ENCODE measurements at places on chromosomes 13 and 19. TPM values are rescaled to one million over a fixed set of nuclear protein-coding genes. Genes with fewer than 3 reads are reported as not detected.
A peak's percentile ranks its signal among the peaks of the same experiment; 100 is the strongest.

Gene SBNO2
- 30.7 TPM for total RNA-seq

Gene TEX101
- not detected for total RNA-seq

Gene SLC10A2
- not detected for total RNA-seq

Gene SLC5A5
- total RNA-seq = not detected

- no peaks in the 10 kb centered on the region for H3K4me1 ChIP-seq
- no peak for DNase-seq
- no peak overlapping the region for H3K27ac ChIP-seq
- no peaks in the 10 kb centered on the region for H3K36me3 ChIP-seq
These were observed 43.4 kb upstream of the N4BP2L1 start for GRCh38 chr13:32471187-32471922.

- H3K27ac ChIP-seq = no peak overlapping the region
- DNase-seq = no peak
- H3K36me3 ChIP-seq = no peaks in the 10 kb centered on the region
- no peak overlapping the region for H3K4me3 ChIP-seq
These were observed 1937.3 kb downstream of the OLFM4 start for GRCh38 chr13:54965881-54966280.

Gene KLK4
- not detected for total RNA-seq

Gene HPN
- total RNA-seq = 135 TPM

Gene KLK5
- not detected for total RNA-seq

DNA sequence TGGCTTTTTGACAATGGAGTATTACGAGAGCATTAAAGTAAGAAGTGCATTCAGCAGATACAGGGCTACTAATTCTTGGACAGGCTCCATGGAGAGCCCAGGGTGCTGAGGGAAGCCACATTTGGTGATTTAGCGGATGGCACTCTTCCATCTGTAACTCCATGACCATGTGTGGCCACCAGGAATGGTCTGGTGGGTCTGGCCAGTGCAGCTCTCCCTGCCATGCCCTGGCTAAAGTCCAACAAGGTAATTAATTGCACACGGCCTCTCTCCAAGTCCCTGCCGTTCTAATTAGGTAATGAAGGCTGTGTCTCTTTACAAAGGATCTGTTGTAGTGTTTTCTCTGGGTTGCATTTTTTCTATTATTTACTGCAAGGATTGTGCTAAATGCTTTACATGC is 4.3 kb upstream of the ZFR2 start:
- peaks cover 13% of the 10 kb centered on the region for H3K27me3 ChIP-seq
- DNase-seq = no peak
- no peak overlapping the region for H3K4me3 ChIP-seq
- H3K27ac ChIP-seq = no peak overlapping the region
- no peaks in the 10 kb centered on the region for H3K36me3 ChIP-seq

GRCh38 chr19:19597809-19598306 is 20.6 kb downstream of the PBX4 start:
- H3K27me3 ChIP-seq = no peaks in the 10 kb centered on the region
- no peak overlapping the region for H3K27ac ChIP-seq
- H3K4me1 ChIP-seq = peaks cover 4% of the 10 kb centered on the region
- H3K36me3 ChIP-seq = no peaks in the 10 kb centered on the region
- DNase-seq = no peak

Gene SLC7A1
- 15.3 TPM for total RNA-seq

DNA sequence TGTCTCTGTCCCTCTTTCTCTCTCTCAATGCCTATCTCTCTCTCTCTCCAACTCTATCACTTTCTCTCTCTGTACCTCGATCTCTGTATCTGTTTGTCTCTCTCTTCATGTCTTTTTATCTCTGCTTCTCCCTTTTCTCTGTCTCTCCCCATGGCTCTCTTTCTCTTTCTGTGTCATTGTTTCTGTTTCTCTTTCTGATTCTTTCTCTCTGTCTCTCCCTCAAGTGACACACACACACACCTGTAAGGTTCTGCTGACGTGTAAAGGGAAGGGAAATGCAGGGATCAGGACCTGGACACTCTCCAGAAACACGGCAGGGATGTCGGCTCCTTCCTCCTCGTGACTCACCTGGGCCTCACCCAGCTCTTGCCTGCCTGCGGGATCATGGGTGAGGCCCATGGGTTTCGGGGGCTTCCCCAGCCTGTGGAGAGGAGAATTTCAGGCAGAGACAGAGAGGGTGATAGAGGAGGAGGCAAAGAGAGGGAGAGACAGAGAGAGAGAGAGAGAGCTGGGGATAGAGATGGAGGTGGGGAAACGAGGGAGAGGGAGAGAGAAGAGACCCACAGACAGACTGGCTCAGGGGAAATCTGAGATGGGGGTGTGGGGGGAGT is 5.4 kb upstream of the PLAUR start:
- H3K4me3 ChIP-seq = no peak overlapping the region
- no peaks in the 10 kb centered on the region for H3K27me3 ChIP-seq
- DNase-seq = peak; percentile 73
- peak overlapping the region; percentile 71 for H3K27ac ChIP-seq
- no peaks in the 10 kb centered on the region for H3K36me3 ChIP-seq
- peaks cover 6% of the 10 kb centered on the region for H3K4me1 ChIP-seq

GRCh38 chr19:28972058-28972852 is 240.7 kb downstream of the UQCRFS1 start:
- peaks cover under 1% of the 10 kb centered on the region for H3K4me1 ChIP-seq
- H3K36me3 ChIP-seq = no peaks in the 10 kb centered on the region
- no peaks in the 10 kb centered on the region for H3K27me3 ChIP-seq
- H3K27ac ChIP-seq = no peak overlapping the region
- no peak for DNase-seq
- no peak overlapping the region for H3K4me3 ChIP-seq

DNA sequence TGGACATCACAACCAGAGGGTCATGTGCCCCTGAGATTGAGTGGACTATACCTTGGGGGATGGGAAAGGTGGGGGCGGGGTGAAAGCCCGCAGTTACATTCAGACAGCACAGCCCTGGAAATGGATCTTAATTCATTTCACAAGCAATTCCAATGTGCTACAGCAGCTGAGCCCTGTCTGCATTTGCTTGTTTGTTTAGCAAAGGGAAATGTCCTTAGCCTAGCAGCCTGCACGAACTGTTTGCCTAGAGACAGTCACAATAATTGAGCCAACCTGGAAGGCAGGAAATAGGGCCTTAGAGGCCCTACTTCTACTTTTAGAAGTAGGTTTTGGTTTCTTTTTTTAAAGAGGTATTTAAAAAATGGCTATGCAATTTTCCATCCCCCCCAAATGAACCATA is 177.3 kb upstream of the KL start:
- no peaks in the 10 kb centered on the region for H3K4me1 ChIP-seq
- H3K27me3 ChIP-seq = no peaks in the 10 kb centered on the region
- H3K4me3 ChIP-seq = no peak overlapping the region
- H3K36me3 ChIP-seq = no peaks in the 10 kb centered on the region
- H3K27ac ChIP-seq = no peak overlapping the region

DNA sequence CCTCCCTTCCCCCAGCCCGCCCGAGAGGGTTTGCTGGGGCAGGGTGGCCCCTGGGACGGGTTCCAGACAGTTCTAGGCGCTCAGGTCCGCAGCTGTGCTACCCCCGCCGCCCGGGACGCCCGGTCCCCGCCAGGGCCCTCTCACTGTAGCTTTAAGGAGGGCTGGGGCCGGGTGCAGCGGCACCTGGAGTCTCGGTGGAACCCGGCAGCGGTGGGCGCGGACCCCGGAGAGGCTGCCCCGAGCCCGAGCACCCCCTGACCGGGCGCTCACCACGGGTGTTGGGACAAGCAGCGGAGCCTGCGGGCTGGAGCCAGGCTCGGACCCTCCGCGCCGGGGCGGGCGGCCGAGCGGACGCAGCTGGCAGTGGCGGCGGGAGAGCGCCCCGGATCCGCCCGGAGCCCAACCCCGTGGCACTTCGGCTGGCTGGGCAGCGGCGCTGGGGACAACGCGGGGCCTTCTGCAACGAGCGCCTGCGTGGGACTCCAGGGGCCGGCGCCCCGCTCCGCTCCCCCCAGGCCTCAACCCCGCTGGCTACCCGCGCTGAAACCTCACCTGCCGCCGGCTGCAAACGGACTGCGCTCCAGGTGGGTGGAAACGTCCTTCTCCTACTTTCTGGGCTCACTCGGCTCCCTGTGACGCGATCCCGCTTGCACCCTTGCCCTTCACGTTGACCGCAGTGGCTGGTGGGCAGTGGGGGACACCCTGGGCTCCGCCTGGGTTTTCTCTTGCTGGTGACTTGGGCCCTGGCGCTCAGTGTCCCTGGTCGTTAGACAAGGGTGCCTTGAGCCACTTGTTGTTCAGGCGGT is 81.1 kb downstream of the ZNF429 start:
- peak; percentile 58 for DNase-seq
- peak overlapping the region; percentile 94 for H3K27ac ChIP-seq
- H3K27me3 ChIP-seq = no peaks in the 10 kb centered on the region
- H3K4me1 ChIP-seq = peaks cover 76% of the 10 kb centered on the region
- peak overlapping the region; percentile 98 for H3K4me3 ChIP-seq
- no peaks in the 10 kb centered on the region for H3K36me3 ChIP-seq

Measured in body of pancreas (tissue), 4 donors.